ENCODE measurements at places on chromosomes 6 and 20.

GRCh38 chr6:7216941-7217621 is 95.9 kb downstream of the SSR1 start:
- DNase-seq, result no peak

GRCh38 chr6:69338431-69339162 is 458.2 kb downstream of the LMBRD1 start:
- DNase-seq, result no peak

GRCh38 chr6:156840606-156841005 is 63.4 kb downstream of the ARID1B start:
- DNase-seq, result no peak

- no peak for DNase-seq
These were observed 12.4 kb downstream of the DAAM2 start for GRCh38 chr6:39804466-39805065.

DNA sequence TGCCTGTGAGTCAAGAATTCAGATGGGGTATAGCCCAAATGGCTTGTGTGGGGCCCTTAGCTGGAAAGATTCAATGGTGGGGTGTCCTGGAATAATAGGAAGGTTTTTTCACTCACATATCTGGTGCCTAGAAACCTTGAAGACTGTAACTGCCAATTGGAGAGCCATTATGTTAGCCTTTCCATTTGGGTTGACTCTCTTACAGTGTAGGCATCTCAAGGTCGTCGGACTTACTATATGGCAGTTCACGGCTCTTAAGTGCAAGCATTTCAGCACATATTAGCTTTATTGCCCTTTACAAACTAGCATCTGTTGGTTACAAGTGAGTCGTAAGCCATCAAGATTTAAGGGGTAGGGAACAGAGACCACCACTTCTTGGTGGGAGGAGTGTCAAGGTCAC is 74.1 kb downstream of the CD2AP start:
- DNase-seq, result no peak

DNA sequence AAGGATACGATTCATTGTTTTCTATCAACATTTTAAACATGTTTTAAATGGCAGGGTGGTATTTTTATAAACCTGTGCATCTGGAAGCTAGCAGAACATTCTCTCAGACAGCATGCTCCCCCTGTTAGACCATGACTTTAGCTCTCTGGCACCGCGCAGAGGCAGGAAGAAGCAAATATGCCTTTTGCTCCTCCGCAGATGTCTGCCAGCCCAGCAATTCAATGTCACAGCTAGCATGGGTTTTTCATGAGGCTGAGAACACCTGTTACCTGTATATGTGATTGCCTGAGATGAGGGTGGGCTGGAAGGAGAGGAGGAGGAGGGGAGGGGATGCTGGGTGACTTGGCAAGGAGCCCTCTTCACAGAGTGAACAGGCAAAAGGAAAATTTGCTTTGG is 6.7 kb downstream of the MTCH1 start:
- no peak for DNase-seq

DNA sequence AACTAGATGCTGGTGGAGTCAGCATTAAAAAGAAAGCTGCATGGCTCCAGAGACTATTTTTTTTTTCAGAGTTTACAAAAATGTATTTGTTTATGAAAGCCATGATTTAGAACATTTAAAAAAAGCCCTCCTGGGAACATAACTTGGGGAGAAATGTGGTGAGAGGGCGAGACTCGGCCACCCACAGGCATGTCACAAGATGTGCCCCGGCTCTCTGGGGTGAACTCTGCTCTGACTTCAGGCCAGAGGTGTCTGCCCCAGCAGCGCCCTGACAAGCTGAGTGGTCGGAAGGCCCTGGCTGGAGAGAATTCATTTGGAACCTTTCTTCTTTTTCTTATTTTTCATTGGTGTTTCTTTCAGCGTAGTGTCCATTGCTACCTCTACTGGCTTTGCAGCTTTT is 21.7 kb upstream of the RFPL4B start:
- no peak for DNase-seq

GRCh38 chr6:54846243-54846856 is at the start of gene FAM83B:
FAM83B (plus strand) TSS chr6:54846771; CDS start chr6:54870247, 23,476 bp downstream.
- no peak for DNase-seq

- no peak for DNase-seq
These were observed 8.8 kb downstream of the SLC26A8 start for GRCh38 chr6:36015666-36016065.

GRCh38 chr6:13916230-13916944 is 8.4 kb upstream of the RNF182 start:
- DNase-seq, result no peak

DNA sequence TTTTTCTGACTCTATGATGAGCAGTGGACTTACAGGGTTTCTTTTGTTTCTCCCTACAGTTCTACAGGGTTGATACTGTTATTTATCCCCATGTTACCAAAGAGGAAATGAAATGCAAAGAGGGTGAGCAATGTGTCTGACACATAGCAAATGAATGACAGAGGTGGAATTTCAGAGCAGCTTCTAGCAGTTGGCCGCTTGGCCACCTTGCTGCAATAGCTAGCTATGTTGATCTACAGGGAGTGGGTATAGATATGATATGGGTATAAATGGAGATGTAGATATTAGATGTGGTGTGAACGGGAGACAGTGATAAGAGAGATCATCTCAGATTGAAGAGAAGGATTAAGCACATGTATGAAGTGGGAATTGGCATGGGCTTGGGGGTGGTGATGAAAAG is 10.9 kb upstream of the SLC22A3 start:
- DNase-seq, result no peak

GRCh38 chr6:154430481-154430919 is 73.9 kb upstream of the IPCEF1 start:
- no peak for DNase-seq

DNA sequence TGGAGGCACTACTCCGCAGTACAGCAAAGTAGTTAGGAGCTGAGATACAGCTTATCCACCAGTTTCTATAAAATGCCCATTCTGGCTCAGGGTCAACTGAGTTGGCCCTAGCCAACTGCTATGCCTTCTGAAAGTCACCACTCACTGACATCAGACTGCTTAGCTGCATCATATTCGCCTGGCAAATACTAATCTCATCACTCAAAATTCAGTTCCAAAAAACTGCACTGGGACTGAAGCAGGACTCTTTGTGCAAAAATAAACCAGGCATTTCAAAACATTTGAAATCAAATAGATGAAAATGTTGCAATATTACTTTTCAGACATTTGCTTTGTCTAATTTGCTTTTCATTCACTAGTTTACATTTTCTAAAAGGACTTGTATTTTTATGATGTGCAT is 230.0 kb downstream of the ALDH8A1 start:
- DNase-seq, result no peak

- DNase-seq, result no peak
These were observed 256.8 kb downstream of the CDKAL1 start for GRCh38 chr6:20791074-20791473.

GRCh38 chr20:61236713-61237112 is 15.3 kb upstream of the CDH4 start:
- no peak for DNase-seq

DNA sequence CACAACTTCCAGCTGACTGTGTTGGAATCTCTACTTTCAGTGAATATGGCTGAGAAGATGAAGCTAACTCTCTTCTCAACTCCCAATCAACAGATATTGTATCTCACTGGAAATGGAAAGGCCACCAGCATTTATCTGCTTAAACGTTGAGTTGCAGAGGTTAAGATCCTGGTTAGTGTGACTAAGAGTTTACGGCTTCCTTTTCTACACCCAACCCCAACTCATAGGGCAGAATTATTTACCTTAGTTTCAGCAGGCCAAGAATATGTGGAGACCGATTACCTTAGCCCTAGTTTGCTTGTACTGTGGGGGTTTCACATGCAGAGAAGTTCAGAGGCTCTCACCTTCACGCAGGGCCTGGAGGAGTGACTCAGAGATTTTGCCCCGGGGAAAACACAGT is 1026.6 kb downstream of the EYS start:
- no peak for DNase-seq

DNA sequence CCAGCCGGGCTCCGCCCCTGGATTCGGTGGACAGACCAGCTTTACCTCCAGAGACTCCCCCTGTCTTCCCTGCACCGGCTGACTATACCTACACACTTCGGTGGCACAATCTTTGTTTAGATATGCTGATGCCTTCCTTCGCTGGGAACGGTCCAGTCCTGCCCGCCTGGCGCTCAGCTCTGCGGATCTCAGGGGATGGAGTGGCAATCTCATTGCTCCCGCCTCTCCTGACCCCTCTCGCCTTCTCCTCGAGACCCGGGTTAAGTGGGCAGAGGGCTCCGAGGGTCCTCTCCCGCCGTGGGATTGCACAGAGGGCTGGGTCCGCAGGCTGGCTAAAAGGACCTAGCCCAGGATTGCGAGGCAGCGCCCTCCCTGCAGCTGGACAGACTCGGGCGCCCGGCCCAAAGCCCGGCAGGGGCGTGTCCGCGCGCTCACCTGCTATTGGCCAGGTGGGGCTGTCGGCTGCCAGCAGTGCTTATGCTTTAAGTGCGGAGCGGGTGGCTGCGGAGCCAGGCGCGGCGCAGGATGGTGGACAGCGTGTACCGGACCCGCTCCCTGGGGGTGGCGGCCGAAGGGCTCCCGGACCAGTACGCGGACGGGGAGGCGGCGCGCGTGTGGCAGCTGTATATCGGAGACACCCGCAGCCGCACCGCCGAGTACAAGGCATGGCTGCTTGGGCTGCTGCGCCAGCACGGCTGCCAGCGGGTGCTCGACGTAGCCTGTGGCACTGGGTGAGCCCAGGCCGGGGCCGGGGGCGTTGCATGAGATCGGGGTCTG is at the start of gene GNMT:
GNMT (plus strand) TSS at position 512 of the 777 bp plus-strand sequence; CDS start at position 526, 14 bp downstream.
- peak; percentile 17 for DNase-seq

DNA sequence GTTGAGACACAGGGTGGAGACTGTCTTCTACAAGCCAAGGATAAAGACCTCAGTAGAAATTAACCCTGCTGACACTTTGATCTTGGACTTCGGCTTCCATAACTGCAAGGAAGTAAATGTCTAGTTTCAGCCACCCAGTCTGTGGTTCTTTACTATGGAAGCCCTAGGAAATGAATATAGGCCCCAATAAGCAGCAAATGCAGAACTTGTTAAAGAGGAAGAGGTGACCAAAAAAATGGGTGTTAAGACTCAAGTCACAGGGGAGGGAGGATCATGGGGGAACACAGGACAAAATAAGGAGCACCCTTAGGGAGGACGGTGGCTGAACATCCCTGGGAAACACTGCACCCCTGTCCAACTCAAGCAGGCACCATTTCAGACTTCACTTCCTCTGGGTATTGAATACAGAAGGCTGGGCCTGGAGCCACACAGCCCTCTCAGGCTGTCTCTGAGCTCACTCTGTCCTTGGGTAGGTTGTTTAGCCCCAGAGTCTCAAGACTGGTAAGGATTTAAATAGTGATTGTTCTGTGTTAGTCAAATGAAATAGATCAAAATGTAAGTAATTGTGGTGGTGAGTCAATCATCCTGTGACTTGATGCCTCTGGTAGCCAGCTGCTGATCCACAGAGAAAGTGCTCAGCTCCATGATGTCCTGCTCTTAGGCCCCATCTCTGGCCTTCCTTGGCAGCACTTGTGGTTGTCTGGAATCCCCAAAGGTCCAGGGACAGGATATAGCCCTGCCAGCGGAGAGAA is 30.5 kb upstream of the SIRPD start:
- no peak for DNase-seq

DNA sequence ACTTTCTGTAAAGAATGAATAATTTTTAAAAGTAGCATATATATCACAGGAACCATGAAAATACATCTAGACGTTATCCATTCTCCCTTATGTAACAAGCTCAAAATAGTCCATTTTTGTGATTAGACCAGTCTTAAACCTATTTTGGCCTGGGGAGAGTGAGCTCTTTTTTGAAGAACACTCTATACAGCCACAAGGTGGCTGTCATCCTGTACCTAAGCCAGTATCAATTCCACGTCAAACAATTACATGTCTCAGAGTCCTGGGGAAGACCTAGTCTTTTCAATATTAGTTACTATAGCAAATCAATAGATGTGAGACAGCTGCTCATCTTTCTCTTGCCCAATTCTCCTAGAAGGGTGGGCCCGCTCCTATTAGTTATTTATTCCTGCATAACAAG is 28.4 kb downstream of the FBXO5 start:
- DNase-seq, result no peak

GRCh38 chr6:152391179-152391880 is 245.8 kb downstream of the SYNE1 start:
- DNase-seq, result no peak

DNA sequence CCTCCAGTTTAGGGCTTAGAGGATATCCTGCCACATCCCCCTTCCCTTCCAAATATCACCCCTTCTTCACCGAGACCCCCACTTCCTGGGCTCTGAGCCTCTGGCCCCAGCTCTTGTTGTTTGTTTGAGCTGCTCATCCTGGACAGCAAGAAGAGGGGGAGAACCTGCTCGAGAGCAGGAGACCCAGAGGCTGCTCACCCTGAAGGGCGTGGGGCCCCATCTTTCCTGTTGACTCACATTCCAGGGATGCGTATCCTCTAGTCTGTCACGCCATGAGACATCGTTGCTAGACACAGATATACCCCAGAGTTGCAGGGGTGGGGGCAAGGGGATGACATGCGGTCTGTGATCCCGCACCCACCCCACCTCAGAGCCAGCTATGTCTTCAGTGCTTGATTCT is 5.7 kb upstream of the TNXB start:
- DNase-seq, result no peak

DNA sequence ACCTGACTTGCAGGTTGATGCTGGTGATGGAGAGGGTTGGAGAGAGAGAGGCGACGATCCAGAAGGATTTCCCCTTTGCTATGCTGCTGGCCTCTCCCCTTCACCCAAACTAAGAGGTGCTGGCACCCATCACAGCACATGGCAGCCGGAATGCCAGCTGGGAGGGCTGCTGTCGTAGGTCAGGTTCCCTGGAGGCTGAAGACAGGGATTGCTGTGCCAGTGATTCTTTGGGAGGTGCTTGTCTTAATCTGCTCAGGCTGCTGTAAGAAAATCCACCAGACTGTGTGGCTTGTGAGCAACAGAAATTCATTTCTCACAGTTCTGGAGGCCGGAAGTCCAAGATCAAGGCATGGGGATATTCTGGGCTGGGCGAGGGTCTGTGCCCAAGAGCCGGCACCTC is 4.4 kb upstream of the ARFGAP1 start:
- DNase-seq, result no peak

DNA sequence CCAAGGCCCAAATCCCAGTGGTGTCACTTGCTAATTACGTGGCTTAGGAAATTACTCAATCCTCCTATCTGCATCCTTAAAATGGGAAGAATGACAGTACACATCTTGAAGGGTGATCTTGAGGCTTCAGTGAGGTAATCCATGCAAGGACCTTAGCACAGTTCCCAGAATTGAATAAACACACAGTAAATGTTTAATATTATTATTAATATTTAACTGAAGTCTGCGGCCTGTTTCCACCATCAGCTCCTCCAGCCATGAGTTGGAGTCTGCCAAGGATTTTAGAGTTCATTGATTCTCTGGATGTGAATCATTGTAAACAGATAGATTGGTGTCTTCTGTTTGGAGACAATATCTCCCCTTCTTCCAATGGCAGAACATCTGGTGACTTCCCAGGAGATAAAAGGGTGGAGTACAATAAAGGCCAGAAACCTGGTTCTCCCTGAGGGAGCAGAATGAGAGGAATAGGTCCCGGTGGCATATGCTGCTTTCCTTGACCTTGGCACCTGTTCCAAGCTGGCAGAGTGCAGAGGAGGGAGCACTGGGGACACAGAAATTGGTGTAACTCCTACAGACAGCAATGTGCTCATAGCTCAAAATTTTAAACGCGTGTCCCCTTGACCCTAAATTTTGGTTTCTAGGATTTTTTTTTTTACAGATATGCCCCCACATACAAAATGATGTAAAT is 25.4 kb downstream of the UNC5CL start:
- DNase-seq, result no peak
